ENCODE measurements at places on chromosomes 5 and 9.

DNA sequence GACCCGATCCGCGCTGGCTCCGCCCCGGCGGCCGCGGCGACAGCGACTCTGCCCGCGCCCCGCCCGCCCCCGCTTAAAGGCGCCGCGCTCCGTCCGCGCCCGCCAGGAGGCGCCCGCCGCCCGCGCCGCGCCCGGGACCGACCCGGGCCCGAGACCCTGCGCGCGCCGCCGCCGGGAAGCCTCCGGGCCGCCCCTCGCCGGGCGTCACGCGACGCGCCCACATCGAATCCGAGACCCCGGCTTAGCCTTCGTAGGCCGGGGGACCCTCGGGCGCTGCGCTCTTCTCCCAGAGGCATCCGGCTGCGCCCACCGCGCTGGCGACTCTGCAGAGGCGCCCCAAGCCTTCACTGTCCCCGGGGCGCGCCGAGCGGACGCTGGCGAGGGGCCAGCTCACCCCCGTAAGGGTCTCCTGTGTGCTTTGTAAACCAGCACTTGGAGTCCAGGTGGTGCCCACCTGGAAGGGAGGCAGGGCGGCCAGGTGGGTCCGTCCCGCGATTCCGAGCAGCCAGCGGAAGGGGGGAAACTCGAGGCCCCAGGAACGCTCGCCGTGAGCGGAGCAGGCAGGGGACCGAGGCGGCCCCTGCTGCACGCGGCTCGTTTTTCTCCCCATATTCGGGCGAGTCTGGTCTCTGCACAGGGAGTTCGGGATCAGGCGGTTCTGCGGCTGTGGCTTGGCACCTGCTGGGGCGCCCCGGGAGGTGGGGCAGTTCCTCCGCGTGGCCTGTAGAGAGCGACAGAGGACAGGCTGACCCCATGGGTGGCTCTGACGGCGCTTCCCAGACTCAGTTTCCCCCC, 423 bp upstream of the ABCA2 start:
- peak; percentile 81 for DNase-seq

DNA sequence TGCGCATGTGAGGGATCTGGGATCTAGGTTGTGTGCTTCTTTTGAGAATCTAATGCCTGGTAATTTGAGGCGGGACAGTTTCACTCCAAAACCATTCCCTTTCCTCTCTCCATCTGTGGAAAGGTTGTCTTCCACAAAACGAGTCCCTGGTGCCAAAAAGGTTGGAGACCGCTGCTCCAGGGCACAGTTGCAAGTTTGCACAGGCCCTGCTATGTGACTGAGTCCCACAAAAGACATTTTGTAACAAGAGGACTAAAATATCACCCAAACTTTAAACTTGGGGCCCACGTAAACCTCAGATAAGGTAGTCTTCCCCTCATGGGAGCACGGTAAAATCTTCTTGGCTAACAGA, 5.8 kb upstream of the ZNF367 start:
- DNase-seq, result no peak

DNA sequence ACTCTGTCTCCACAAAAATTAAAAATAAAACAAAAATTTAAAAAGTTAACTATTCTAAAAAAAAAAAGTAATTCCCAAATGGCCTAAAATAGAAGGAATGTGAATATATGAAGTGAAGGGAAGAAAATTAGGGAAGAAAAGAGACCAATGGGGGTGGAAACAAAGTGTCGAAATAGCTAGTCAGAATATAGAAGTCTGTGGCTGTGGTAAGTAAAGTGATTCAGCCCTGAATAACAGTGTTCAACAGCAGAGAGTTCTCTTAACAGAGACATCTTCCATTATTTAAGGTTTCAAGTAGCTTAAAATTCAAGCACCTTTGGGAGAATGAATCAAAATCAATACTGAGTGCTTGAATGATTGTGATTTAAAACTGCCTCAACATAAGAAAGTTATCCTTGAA, 51.7 kb downstream of the LPAR1 start:
- no peak for DNase-seq

DNA sequence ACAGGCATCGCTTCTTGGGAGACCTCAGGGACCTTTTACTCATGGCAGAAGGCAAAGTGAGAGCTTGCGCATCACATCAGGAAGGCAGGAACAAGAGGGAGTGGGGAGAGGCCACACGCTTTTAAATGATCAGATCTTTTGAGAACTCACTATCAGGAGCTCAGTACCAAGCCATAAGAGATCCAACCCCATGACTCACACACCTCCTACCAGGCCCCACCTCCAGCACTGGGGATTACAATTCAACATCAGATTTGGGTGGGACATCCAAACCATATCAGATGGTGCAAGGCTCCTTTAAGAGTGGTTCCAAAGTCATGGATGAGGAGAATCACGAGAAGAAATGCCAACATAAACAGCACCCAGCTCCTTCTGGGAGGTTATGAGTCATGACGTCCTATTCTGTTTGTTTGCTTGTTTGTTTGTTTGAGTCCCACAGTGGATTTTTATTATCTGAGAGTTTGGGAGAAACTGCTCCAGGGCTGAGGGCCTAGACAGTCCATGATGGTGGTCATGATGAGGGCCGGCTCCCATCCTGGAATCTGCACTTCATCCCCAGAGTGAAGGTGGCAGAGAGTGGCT, 453.5 kb downstream of the GADD45G start:
- no peak for DNase-seq

- peak; percentile 33 for DNase-seq
These were observed 125.2 kb downstream of the GPBP1 start for GRCh38 chr5:57298985-57299491.

DNA sequence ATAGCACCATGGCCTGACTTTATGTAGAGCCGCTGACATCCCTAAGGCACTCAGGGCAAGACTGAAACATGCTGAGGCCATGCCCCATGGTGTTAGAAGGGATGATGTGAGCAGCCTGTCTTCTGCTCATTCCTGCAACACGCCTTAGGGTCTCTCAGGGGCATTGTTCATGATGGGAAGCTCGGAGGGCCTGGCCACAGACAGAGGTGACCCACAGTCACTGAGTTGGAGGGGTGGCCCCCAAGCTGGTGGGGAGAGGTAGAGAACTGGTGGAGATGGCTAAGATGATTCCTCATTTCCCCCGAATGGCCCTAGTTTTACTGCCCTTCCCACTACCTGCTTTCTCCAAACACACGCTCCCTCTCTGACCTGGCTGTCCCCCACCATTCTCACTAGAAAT, 135.2 kb downstream of the BARX1 start:
- DNase-seq, result no peak

DNA sequence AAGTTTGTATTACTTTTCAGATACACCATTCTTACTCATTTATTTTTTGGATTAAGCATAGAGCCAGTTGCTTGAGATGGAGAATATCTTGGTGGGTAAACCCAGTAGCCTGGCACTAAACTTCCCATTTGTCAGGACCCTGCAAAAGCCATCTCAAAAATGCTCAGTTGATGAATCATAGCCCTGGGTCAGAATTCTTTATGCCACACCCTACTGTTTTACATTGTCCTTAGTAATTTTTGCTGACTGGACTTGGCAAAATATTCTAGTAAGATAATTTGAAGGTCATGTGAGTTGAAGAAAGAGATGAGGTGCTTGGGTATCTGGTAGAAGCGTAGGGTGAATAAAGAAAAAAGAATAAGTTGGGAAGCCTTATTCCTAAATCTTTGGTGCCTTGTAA, 50.7 kb downstream of the C7 start:
- no peak for DNase-seq

DNA sequence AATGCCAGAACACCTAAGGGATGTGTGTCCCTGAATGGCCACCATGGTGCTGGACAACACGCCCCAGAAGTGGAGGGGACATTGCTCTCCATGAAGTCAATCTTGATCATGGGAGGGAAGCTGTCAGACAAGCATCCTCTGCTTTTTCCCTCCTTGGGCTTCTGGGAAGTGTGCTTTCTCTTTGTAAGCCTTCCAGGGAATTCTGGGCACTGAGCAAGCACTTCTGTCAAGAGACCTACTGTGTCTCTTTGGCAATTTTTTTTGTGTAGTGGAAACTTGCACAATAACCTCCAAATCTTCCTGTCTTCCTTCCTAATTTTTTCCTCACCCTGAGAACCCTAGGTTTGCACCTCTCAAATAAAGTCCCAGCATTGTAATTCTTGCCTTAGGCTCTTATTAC, 132.0 kb downstream of the SEC61B start:
- DNase-seq, result no peak

DNA sequence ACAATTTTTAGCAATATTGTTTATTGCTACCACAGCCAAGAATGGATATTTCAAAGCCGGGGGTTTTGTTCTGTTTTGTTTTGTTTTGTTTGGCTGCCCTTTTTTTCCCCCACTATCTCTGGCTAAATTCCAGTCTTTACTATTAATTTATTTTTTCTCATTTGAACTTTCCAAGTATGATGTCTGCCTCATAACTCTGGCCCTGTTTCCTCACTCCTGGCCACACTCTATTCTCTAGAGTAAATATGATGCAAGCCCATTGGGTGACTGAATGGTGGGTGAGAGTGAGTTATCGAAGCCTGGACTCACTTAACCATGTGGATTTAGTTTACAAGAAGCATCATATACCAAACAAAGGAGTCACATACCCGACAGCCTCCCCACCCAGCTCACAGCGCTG, 41.9 kb downstream of the WDR36 start:
- DNase-seq, result no peak

DNA sequence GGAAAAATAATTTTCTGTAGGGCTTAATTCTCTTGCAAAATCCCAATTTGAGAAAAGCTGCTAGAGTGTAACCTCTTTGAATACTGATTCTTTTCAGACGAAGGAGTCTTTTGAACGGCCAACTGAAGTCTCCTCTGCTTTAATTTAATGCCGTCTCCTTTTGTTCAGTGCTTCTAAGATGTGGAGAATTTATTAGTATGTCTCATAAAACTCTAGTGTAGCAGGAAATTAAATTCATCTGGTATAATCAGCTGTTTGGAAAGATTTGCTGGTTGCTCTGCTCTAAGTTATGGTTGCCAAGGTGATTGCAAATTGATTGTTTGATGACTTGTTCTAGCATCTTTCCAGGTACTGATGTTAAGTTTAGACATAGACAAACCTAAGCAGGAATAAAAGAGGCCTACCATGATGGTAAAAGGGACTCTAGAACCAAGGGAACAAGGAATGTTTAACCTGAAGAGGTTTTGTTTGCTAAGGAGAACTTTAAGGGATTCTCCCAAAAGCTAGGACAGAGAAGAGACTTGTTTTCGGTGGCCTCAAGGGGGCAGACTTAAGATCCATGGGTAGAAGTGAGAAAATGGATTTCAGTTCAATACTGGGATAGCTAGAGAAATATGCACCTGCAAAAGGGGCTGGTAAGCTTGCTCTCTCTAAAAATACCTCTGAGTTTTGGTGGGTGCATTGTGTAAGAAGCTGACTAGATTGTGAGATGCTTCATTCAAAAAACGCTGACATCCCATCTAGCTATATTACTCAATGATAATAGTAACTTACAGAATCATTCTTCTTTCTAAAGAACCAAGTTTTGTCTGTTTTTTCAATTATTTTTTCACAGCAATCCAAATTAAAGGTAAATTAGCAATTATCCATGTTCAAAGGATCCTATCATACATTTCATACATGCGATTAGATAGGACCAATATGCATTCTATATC, 5.7 kb upstream of the ADRB2 start:
- peak; percentile 16 for DNase-seq

DNA sequence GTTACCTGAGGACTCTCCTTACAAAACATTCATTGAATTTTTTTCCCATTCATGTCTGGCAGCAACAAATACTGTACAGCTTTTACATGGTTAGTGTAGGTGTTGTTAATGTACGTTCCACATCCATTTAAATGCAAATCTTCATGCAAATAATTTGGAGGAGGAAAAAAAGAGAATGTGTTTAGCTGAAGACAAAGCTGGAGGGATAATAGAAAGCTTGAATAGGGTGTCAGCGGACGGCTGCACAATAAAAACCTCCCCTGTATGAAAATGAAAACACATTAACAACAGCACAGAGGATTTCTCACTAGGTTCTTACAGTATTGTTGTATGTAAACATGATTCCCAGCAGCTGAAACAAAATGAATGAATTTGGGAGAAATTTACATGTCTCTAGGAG, 231.5 kb downstream of the ZNF608 start:
- DNase-seq, result no peak

- no peak for DNase-seq
These were observed 39.0 kb upstream of the LHX2 start for GRCh38 chr9:123972618-123973017.

All from CD4-positive, alpha-beta T cell treated with Interferon alpha-2 for 1 hour (primary cell).